ENCODE measurements at places on chromosomes 11 and 22.
A peak's percentile ranks its signal among the peaks of the same experiment; 100 is the strongest.

DNA sequence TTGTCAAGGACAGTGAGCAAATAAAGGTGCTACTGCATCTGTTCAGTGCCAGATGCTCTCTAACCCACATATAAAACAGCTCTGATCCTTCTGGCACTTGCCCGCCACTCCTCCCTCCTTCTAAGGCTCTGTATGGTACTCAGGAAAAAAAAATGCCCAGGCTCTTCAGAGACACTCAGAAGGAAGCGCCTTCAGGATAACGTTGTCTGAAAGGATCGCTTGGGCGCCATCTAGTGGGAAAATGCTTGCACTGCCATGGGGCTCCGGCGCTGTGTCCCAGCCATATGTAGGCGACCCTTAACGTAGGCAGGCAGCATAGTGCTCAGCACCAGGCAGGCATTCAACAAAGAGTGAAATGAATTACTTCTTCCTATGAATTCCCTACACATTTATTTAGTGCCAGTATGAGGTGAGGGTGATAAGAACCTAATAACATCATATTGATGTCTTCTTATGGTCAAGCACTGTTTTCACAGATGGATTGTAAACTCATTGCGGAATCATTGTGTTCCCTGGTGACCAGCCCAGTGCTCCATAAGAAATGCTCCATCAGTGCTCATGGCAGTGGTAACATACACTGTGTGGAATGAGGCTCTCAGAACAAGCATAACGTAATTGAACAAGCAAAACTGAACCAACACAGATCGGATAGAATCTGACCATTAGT, 39.6 kb downstream of the PAMR1 start:
- DNase-seq: peak; percentile 73

DNA sequence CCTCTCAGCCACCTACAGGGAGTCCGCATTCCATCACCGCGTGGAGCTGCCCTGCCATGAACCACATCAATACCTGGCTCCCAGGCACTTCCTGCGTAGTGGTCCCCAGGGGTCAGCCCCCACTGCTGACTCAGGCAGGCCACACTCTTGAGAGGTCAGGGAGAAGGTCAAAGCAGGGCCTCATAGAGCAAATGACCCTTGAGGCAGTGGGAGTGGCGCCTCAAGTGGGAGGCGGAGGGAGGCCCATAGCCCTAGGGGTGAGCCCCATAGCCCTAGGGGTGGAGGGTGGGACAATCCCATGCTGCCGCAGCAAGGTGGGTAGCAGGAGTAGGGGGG, 5.0 kb downstream of the PRDX5 start:
- DNase-seq: no peak

GRCh38 chr11:70908223-70908622, 344.2 kb downstream of the SHANK2 start:
- DNase-seq: no peak

DNA sequence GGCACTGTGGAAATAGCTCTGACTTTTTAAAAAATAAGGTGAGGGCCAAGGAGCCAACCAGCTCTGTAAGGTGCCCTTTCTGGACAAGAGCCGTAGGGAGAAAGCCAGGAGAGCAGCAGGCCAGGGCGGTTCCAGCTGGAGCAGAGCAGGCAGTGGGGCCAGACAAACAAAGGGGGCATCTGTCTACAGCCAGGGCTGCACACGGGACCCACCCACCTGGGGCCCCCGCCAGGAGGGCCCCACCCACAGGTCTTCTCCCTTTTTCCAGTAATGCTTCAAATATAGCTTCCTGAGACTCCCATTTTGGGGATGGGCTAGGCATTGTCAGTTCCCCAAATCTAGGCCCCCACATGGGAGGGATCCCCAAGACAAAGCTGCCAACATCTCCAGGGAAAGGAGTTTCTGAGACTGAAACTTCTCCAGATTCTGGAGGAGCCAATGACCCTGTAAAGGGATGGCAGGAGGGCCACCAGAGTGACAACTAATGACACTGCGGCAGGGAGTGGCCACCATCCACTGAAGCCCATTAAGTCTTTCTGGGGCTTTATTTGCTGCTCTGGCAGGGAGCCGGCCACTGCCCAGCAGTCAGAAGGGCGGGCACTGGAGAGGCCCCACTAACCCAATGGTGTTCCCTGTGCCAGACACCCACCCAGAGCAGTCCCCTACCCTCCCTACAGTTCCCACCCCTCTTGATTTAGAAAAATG, 1.9 kb downstream of the ZFTA start:
- no peak for DNase-seq

DNA sequence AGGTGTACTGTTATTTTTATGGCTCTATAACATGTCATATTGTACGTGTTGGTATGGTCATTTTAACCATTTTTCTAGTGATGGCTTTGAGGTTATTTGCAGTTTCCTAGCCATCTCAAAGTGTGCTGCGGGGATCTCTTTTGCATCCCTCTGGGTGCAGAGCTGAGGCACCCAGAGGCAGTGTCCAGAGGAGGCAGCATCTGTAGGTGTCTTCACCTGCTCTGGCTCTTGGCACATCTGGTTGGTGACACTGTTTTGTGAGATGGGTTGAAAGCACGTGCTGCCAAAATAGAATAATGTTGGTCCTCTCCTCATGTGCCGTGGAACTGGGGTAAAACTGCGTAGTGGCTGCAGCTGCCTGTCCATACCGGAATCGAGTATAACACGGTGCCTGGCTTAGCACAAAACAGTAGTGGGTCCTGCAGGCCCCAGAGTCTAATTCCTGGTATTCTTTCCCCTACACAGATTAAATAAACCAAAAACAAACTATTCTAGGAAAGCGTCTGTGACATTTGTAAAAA, 12.9 kb downstream of the NEAT1 start:
- DNase-seq: no peak

- no peak for DNase-seq
Measured at GRCh38 chr11:104130161-104130560, 33.8 kb downstream of the PDGFD start.

Measured in inflammatory macrophage treated with lipopolysaccharide for 4 hours (primary cell).